ENCODE measurements at places on chromosomes 16 and 17. TPM values are rescaled to one million over a fixed set of nuclear protein-coding genes. Genes with fewer than 3 reads are reported as not detected.

TMEM100 gene
- total RNA-seq = not detected

ASPA gene
- not detected for total RNA-seq

ACSM2A gene
- not detected for total RNA-seq

PIMREG gene
- total RNA-seq = 53.2 TPM

EVPL gene
- total RNA-seq = 18.5 TPM

DHRS7C gene
- total RNA-seq = not detected

CLEC10A gene
- total RNA-seq = not detected

ZNRF1 gene
- 23.7 TPM for total RNA-seq

DNAAF1 gene
- 0.20 TPM for total RNA-seq

ZACN gene
- total RNA-seq = 0.16 TPM

SLC2A4 gene
- total RNA-seq = 0.27 TPM

RRAD gene
- 12.3 TPM for total RNA-seq

CDH8 gene
- 0.60 TPM for total RNA-seq
